ENCODE measurements at places on chromosomes 5 and 9.
A peak's percentile ranks its signal among the peaks of the same experiment; 100 is the strongest.

DNA sequence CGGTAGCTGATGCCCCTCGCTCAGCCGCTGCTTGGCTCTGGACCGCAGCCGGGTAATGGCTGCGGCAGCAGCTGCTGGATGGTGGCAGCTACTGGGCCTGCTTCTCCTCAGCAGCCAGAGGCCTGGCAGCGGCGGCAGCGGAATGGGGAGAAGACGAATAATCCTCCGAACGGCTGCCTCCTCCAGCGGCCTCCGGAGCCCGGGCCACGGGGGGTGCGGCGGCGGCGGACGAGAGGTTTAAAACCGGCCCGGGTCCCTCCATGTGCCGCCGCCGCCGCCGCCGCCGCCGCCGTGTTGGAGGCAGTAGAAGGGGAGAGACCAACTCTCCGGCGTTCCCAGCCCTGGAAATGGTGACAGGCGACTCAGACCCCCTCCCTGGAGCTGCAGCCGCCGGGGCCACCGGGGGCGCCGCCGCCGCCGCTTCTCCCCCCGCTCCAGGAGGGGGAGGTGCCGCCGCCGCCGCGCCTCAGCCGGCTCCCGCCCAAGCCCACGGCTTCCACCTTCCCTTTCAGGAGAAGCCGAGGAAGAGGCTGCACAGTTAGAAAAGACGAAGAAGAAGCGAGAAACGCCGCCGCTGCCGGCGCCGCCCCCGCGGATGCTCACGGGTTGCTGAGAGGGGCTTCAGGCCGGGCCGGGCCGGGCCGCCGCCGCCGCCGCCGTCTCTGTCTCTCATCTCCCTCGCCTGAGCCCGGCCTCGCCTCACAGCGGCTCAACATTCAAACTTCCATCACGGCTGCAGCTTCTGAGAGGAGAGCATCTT is 118.4 kb upstream of the PRSS3 start:
- DNase-seq: peak; percentile 55

- no peak for DNase-seq
Observed at GRCh38 chr9:98317134-98317857, 61.8 kb upstream of the TBC1D2 start.

- no peak for DNase-seq
Observed at GRCh38 chr9:22815246-22815645, 368.6 kb downstream of the DMRTA1 start.

- DNase-seq: peak; percentile 46
Observed at GRCh38 chr5:38551030-38552017, 5.1 kb downstream of the LIFR start.

DNA sequence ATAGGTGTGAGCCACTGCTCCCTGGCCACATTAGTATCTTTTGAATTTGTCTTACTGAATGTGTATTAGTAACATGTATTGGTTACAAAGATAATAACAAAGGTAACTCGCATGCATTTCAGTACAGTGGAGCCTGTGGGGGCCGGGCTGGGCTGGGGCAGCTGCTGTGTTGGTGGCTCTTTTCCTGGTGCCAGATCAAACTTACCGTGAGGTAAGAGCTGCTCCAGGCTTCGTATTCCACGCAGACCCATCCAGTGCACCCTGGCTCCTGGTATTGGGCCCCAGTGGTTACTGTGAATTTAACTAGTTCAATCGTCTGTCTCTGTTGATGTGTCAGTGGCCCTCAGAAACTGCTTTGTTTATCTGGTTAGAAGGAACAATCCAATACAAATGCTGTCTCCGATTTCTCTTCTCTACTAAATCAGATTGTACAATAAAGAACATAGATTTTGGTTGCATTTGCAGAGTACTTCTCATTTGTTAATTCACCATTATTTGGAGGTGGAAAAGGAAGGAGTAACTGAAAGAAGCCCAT is 15.6 kb downstream of the PRRC2B start:
- no peak for DNase-seq

DNA sequence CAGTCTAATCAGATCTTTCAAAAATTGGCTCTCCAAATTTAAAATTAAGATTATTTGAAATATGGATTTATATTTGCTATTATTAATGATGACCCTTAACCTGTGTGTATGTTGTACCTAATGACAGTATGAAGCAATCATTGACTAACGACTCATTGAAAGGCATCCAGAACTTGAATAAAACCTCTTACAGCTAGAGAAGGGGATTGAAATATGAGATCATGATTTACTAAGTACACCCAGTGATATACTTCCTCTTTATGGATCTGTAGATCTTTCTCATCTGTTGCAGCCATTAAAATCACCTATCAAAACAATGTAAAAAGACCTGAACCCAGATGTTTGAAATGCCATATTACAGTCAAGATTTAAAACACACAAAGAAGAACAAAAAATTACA is 126.5 kb downstream of the RPS23 start:
- DNase-seq: no peak

- DNase-seq: no peak
Observed at GRCh38 chr9:4495537-4495936, 5.3 kb downstream of the SLC1A1 start.

Data from NCI-H774 (cell line).